ENCODE measurements at places on chromosomes 12 and 14.

- peak; percentile 18 for DNase-seq
Observed at GRCh38 chr14:58882577-58883018, 244.8 kb downstream of the DACT1 start.

DNA sequence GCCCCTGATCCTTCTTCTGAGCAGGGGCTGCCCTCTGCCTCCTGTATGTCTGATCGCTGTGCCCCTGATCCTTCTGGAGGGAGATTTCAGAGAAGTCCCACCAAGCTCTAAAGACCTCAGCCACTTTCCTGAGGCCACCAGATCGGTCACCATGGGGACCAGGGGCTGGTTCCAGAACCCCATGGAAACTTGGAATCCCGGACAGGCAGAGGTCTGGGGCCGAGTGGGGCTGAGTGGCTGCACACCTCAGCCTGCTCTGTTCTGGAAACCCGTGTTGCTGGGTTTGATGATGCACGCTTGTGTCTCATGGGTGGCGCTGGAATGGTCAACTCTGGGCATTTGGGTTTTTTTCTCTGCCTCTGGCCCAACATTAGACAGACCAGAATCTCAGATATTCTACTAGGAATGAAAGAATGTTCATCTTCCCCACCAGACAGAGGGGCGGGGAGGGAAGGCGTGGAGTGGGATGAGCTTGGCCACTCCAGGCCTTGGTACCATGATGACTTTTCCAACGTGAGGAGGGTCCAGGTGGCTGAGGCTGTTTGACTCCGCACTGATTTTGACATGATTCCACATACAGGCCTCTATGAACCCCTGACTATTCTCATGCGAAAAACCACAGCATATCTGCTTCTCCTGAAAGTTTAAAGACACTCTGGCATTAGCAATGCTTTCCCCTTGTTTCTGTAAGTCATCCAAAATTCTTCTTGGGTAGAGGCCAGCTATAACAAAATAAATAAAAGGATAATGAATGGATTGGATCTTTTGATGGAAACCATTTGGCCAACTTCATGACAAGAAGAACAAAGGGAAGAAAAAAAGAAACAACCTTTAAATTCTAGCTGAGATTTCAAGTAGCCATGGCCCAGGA lies 114.5 kb downstream of the ADGRD1 start:
- no peak for DNase-seq

DNA sequence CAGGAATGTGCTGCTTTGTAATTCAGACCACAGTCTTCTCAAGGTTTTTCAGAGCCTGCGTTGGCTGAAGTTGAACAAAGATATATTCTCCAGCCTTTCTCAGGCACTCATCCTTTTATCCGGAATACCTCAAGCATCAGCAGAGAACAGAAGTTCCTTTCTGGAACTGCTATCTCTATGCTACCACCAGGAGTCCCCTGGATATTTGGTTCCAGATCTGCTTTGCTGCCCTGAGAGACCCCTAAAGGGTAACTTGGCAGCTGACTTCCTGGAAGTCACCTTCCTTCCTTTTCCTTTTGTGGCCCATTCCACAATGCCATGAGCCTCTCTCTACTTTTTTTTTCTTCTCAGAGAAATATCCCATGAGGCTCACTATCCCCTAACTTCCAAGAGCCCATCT lies 188.2 kb downstream of the PLCZ1 start:
- no peak for DNase-seq

GRCh38 chr12:95303476-95303875 lies 85.9 kb downstream of the VEZT start:
- no peak for DNase-seq

DNA sequence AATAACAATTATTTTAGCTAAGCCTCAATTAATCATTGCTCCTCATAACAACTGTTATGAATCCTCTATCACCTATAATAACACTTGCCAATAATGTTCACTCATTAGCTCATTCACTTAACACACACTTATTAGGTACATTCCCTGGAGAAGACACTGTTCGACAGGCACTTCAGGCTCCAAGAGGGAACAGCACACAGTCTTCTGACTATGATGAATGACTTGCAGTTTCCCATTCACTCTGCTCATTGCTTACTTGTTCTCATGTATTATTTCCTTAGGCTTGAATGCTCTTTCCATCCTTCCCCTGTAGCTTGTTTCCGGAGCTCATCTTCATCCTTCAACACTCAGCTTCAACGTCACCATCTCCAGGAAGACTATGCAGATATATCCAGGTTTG lies 437.3 kb downstream of the TMEM132D start:
- no peak for DNase-seq

GRCh38 chr12:9619411-9620179 lies 11.9 kb upstream of the KLRB1 start:
- DNase-seq: no peak

- DNase-seq: no peak
Observed at GRCh38 chr14:58923751-58924405, 264.6 kb upstream of the DAAM1 start.

DNA sequence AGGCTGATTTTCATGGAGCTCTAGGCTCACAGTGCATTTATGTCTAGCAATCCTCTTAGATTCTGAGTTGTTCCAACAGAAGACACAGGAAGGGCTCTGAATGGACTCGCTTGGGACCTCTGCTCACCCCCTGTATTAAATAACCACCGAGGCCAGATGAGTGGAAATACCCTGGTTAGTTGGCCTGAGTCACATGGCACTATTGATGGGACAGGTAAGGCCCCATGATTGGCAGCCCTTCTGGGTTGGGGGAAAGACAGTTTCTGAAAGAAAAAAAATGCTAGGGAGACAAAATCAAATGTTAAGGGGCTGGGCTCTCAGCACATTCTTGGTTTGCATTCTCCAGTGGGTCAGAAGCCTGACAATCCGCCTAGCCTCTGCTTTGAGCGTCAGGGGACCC lies 14.8 kb downstream of the DGLUCY start:
- DNase-seq: no peak

DNA sequence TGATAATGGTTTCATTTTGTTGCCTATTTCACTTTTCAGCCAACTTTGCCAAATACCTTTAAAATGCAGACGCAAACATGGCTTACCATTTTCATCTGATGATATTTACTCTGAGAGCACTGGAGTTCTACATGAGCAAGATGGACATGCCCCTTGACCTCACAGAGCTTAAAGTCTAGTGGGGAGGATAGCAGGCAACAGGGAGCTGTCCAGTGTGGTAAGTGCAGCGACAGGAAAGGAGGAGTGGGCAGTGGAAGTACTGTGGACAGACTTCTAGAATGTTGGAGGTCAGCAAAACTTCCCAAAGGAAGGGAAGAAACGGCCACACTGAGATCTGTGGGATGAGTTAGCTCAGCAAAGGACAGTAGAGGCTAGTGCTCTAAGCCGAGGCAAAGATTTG lies 25.3 kb downstream of the LRIG3 start:
- DNase-seq: no peak

DNA sequence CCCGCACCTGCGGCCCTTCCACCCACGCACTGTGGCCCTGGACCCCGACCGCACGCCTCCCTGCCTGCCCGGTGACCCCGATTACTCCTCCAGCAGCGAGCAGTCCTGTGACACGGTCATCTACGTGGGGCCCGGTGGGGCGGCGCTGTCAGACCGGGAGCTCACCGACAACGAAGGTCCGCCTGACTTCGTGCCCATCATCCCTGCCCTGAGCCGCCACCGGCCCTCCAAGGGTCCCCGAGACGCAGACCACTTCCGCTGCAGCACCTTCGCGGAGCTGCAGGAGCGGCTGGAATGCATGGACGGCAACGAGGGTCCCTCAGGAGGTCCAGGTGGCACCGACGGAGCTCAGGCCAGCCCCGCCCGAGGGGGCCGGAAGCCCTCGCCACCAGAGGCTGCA lies 36.7 kb downstream of the KIF26A start:
- no peak for DNase-seq

- no peak for DNase-seq
Observed at GRCh38 chr12:44618946-44619345, 257.2 kb downstream of the NELL2 start.

DNA sequence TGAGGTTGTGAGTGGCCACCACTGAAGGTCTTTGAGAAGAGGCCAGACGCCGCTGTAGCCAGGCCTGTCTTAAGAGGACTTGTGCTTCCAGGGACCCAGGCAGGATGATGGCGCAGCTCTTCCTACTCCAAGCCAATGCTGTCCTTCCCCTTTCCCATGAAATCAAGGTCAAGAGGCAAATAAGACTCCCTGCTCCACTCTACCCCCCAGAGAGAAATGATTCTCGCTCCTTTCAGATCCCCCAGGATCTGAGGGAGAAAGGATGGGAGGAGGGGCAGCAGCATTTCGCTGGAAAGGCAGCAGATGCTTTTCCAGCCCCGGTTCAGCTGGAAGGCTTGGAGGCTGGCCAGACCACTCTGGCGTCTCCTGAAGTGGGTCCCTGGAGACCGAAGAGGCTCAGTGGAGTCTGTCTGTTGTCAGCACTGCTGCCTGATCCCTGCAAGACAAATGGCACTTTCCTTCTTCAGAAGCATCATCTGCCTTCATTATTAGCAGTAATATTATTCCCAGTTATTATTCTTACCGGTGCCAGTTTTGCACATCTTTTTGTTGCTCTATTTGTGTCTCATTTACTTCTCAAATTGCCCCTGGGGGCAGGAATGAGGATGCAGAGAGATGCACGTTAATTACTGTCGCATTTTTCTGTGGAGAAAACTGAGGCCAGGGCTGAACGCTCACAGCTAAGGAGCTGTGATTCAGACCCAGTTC lies 51.4 kb downstream of the C14orf132 start:
- peak; percentile 50 for DNase-seq

DNA sequence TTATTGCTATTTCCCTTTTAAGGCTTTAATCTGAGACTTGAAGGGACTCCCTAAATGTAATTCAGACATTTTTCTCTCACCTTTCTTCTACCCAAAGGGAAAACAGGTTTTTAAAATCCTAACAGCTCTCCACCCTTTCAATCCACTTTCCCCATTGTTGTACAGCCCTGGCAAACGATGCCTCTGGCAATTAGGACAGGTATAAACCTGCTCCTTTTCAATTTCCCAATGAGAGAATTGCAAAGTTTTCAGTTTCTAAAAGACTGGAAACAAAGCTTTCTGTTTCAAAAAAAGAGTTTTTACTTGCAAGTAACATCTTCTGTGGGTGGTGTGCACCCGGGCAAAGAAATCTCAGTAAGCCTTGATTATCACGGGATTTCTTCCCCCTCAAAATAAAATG lies 131.2 kb downstream of the HMGA2 start:
- DNase-seq: no peak

GRCh38 chr12:52351196-52352059 lies 15.9 kb downstream of the KRT85 start:
- DNase-seq: no peak

DNA sequence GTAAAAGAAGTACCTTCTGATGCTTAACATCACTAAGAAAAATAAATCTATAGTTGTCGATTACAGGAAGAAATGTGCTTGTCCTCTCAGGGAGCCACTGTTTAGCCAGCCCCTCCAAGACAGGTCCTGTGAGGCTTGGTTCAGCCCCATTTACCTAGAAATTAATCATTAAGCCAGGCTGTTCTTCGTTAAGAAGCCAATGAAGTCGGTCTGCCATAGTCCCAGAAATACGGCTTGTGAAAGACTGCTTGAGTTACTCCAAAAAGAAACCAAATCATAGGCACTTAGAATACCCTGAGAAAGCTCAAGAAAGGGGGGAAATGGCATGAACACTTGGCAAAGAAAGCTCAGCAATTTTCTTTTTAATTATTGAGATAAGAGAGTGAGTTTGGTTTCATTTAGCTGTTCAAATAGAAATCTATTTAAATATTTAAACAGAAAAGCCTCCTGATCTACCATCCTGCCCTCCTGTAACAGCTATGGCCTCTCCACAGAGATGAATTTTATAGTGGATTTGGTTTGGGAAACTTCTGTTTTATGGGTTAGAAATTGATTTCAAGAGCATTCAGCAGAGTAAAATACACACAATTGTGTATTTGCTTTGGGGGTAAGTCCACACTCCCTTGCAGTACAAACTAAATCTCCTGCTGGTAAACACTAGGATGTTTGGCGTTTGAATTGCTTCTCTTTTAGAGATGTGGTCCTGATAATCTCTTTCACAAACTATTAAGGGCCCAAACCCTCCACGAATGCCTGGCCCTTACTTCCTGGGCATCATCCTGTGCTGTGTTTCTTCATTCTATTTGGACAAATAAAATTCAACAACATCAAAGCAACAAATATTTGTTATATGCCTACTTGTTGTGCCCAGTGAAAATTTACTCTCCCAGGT lies 234.4 kb downstream of the SEC23A start:
- DNase-seq: no peak

GRCh38 chr14:65251213-65251612 lies 148.9 kb upstream of the MAX start:
- DNase-seq: peak; percentile 68
